ENCODE measurements at places on chromosomes 3 and 15.

DNA sequence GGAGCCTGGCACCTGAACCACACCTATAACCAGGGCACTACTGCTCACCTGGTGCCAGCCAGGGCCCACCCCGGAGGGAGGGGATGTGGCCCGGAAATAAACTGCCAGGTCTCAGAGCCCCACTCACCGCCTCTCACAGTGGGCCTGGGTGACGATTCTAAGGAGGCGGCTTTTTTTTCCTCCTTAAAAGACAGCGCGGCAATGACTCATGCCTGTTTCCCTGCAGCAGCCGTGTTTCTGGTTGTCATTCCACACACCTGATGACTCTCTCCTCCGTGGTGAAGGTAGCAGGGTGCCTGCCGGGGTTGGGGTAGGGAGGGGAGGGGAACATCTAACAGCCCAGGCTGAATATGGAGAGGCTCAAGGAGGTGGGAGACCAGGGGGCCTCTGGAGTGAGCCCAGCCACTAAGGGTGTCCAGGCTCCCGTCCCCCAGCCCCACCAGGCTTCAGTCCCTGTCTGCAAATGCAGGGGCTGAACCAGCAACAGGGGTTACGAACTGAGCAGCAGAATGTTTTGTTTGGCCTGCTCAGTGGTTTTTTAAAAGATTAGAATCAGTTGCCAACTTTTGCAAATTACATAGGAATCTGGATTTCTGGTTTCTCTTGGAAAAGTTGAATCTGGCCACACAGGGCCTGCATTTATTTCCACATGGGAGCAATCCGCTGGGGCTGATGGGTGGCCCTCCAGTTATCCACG lies 127.3 kb upstream of the LINGO1 start:
- no peak for DNase-seq

- DNase-seq, result no peak
Measured at GRCh38 chr15:27832237-27832596, 266.9 kb downstream of the OCA2 start.

DNA sequence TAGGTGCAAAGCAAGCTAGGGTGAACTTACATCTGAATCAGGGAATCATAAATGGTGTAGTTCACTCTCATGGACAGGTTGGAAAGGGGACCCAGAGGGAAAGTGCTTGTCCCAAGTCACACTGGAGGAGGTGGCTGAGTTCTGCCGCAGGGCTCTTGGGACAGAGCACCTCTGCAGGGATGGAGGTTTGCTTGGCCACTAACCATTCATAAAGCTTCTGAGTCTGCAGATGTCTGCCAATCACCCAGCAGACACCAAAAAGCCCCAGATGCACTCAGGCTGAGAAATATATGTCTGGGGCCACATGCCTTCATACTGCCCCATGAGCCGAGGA lies 17.9 kb upstream of the RTP2 start:
- no peak for DNase-seq

GRCh38 chr15:64634576-64635498 lies 140.6 kb downstream of the RBPMS2 start:
- no peak for DNase-seq

DNA sequence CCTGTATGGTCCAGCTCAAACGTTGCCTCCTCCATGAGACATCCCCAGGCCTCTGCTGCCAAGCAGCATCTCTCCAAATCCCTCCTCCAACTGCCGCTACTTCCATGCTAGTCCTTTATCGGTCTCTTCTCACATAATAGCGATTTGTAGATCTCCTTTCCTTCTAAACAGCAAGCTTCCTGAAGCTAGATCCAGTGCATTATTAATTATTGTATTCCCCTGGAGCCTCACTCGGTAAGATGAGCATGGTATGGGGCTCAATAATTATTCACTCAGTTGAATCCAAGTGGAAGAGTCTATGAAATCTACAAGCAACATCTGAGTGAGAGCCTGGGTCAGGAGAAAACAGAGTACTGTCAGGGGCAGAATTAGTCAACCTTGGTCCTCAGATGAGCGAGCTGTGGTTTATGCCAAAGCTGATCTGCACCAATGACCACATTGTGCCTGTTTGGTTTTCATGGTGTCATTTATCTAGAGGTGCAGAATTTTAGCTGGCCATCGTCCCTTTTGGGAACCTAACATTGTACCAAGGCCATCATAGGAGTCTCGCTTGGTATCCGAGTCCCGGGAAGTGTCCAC lies 93.8 kb upstream of the UBE2E1 start:
- no peak for DNase-seq

GRCh38 chr3:84008623-84009022 lies 950.2 kb upstream of the CADM2 start:
- DNase-seq, result no peak

- no peak for DNase-seq
Measured at GRCh38 chr3:72068621-72069020, 283.7 kb upstream of the PROK2 start.

DNA sequence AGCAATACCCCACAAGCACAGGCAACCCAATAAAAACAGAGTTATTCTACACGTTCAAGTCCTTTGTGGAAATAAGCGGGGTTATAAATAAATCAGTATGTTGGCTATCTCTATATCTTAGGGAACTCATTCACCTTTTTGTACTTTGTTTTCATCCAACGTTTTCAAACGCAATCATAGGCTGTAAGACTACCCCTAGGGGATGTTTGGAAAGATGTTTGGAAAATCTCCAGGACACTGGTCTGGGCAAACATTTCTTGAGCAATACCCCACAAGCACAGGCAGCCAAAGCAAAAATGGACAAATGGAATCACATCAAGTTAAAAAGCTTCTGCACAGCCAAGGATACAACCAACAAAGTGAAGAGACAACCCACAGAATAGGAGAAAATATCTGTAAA lies 70.1 kb downstream of the CLDN11 start:
- DNase-seq, result no peak

- DNase-seq, result no peak
Measured at GRCh38 chr15:56934269-56934668, 15.8 kb downstream of the TCF12 start.

GRCh38 chr3:131821191-131821762 lies 213.5 kb downstream of the CPNE4 start:
- DNase-seq, result no peak
